ENCODE measurements at places on chromosomes 13 and 19. TPM values are rescaled to one million over a fixed set of nuclear protein-coding genes. Genes with fewer than 3 reads are reported as not detected.

DNA sequence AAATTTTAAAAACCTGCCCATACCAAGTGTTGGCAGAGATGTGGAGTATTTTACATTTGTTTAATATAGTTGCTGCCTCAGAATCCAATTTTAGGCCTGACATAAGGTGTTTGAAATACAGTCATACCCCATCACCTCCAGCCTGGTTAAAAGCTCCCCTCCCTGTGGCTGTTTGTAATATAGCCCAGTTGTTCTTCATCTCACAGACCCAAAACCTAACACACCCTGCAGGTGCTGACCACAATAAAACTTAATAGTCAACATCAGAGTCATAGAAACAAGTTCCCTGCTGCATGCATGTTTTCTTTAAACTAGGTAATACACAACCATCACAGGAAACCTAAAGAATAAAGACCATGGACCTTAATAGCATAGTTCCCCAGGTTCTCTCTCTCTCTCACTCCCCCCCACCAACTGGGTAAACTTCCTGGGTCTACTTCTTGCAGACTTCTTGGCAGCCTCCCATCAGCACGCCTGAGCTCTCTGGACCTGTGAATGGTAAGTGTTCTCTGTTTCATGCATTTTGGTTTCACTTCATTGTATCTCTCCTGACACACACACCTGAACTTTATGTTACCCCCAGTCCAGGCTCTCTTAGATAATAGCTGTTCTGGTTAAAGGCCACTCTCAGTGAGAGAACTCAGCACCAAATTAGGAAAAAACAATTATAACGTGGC lies 1369.9 kb downstream of the EFNB2 start:
- no peak for DNase-seq

DNA sequence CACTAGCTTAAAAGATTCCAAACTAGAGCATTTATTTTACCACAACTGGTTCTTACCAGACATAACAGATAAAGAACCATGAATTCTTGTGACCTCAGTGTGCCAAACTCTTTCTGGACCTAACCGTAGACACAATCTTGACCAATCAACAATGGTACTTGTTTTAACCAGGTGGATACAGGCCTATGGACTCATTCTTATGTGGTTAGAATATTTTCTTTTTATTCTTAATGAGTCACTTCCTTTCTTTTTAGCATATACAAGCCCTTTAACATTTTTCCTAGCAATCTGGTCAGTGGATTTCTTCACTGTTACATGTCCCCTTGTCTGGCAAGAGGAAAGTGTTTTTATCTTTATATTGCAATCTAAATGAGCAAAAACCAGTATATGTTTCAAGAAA lies 792.1 kb upstream of the SPRY2 start:
- peak; percentile 70 for DNase-seq

- peak; percentile 59 for DNase-seq
These were observed 977 bp downstream of the IRGQ start for GRCh38 chr19:43594710-43595604.

- no peak for DNase-seq
These were observed 71.2 kb upstream of the GTF3A start for GRCh38 chr13:27353166-27353583.

DNA sequence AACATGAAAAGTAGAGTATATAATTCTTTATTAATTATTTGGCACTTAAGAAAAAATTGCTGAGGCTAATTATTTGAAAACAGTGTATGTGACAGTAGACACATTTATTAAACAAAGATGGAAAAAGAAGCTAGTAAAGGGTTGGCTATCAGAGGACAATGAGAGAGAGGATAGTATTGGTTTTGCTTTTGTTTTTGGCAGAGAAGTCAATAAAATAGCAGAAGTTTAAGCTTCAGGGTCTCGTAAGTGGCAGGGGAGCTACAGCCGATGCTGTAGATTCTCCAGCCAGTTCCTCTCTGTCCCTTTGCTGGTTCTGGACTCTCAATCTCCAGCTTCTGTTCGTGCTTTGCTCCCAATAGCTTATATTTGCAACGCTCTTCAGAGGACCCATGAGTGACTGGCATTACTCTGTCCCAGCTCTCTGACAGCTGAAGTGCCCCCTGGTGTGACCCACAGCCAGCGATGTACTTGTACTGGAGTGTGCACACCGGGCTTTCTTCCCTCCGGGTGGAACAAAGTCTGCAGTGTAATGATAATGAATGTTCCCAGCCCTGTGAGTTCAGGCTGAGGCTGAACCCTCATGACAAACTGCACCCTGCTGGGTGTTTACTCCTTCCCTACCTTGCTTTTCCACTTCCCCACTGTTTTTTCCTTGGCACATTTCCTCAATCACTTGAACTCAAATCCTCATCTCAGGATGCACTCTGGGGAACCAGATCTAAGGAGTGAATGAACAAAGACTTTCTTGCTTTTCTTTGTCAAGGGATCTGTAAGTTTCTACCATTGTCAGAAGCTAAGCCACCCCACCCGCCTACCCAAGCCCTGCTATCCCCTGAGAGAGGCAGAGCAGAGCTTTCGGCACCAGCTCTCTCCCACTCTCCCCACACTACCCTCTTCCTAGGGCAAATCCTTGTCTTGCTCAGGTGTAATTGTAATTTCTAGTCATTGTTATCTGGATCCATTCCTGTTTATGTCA lies 254.8 kb downstream of the LHFPL6 start:
- no peak for DNase-seq

GRCh38 chr13:111384441-111385182 lies 64.2 kb downstream of the TEX29 start:
- DNase-seq = no peak

- no peak for DNase-seq
These were observed 125.7 kb downstream of the MYO16 start for GRCh38 chr13:108755083-108755482.

DNA sequence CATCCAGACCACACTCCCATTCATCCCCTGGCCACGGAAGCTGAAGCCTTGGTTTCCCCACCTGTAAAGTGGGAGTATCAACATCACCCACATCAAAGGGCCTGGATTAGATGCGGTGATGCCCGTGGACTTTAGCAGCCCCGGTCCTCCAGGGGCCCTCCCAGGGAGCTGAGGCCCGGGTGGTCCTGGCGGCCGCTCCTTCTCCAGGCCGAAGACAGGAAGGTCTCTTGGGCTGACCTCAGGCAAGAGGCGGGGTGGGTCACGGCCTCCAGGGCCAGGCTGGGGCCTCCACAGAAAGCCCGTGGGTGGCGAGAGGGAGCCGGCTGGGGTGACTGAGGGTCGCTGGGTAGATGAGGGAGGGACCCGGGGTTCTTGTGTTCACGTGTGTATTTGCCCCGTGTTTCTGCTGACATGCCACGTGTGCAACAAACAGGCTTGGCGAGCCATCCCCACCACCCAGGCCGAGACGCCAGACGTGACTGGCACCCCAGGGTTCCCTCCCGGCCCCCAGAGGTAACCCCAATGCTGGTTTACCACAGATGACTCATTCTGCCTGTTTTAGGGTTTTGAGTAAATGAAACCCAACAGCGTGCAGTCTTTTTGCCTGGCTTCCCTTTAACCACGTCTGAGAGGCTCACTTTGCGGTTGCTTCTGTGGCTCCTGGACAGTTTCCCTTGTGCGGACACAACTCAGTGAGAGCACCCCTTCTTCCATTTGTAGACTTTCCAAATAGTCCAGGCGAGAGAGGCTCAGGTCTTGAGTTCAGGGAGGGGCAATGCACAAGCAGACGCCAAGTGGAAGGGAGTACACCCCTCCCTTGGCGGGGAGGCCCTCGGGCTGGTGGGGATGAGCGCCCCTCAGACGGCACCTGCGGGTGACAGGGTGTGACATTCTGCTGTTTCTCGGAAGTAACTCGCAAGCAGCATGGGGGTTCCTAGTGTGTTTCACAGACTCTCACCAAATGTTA lies 42.9 kb downstream of the C13orf46 start:
- no peak for DNase-seq

DNA sequence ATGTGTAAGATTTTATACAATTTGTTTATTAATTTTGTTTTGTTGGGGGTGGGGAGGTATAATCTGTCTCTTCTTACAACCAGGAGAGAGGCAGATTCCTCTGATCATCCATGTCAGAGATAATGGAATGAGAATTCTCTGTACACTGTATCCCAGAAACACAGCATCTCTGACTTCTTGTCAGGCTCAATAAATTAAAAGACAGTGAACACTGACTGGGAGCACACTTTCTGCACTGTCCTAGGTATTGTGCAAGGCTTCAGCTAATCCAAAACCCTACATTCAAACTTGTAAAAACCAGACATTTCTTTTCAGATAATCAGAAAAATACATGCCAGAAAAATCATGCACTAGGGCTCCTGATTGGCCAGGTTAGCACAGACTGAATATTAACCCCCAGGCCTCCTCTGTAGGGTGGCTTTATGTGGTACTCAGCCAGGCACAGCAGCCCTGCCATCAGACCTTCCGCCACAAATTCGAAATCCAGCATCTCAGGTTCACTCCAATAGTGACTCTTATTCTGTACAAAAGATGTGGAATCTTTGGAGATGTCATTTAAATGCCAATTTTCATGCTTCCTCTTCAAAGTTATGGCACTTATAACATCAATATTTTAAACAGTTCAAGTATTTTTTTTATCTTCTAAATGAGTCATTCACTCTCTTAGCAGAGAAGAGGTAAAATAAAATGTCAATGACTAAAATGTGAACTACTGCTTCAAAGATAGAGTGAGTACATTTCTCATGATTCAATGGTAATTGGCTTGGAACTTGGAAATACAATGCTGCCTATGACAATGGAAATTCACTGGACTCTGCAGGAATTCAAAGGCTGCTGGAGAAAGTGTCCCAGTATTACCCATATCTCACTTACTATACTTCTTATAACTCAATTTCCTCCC lies 211.5 kb downstream of the KLF12 start:
- DNase-seq = no peak

GRCh38 chr19:15123900-15124299 lies 16.7 kb downstream of the SYDE1 start:
- DNase-seq = no peak

DNA sequence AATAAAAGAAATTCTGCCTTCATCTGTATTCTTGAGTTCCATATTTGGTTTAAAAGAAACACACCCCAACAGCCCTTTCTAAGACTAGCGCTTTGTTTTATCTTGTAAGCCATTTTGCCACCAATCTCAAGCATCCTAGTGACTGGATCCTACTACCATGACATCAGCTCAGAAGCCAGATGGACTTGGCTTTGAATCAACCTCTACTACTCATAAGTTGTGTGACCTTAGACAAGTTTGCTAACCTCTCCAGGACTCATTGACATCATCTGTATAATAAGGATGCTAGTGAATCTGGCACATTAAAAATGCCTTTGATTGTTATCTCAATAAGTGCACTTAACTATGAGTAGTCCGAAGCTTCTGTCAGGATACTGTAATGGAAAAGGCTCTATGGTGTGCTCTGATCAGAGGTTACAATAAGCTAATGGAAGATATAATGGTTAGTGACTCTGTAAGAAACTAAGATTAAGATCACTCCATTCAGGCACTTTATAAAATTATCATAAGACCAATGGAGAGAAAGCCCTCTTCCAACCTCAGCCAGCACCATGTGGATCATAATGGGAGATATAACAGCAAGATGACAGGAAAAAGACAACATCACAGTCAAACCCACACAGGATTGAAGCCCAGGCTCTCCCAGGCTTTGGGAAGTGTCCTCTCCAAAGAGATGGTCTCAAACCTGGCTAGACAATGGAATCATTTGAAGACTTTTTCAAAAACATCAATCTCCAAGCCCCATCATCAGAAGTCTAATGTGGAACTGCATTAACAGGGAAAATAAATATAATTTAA lies 180.6 kb upstream of the MIR17HG start:
- no peak for DNase-seq

DNA sequence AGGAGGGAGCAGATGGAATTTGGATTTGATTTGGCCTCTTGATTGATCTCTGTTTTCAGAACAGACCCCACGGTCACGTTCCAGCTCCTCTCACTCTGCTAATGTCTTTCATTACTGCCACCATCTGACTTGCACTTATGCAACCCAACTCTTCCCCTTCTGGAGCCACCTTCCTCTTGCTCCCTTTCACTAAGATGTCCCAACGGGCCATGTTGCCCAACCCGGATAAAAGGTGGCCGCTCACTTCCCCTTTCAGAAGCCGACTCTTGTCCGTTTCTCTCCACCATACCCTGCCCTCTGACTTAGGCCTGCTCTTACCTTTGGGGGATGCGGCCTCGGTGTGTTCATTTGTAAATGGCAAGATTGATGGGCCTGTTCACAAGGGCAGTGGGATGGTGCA lies 27.4 kb upstream of the CYP4F8 start:
- DNase-seq = no peak

DNA sequence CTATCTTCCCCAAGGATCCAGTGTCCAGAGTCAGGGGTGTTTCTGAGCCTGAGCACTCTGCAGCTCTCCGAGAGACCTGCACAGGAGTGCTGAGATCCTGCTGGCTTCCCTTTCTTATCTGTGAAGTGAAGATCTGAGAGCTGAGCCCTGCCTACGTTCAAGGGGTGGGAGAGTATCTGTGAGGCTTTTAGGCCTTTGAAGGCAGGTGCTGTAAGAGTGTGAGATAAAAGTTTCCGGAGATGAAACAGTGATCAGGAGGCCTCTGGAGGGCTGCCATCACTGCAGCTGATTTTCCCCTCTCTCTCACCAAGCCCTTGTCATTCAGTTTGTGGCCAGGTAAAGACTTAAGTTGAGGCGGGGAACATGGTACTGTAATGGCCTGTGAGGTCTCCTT lies 83.1 kb downstream of the AKAP11 start:
- no peak for DNase-seq

DNA sequence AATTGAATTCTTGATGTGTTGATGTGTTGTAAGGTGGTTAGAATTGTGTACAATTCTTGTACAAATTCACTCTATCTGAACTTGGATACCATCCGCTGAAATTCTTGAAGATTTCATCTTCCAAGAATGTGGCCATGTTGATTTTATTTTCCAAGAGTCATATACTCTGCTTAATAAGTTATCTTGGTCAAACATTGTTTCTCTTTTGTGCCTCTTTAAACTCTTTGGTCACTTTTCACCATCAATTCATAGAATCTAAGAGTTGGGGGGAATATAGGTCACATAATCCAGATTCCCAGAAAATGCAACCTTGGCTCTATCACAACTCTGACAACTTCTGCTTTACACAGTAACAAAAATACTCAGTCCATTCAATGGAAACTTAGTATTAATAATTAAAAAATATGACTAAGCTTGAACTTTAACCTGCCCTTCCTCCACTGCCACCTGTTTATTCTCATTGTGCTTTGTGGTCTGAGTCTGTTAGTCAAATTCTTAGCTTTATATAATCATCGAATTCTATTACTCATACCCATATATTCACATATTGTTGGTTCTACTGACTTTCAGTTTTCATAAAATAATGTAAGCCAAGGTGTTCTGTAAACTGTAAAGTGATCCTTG lies 373.2 kb downstream of the LMO7 start:
- DNase-seq = peak; percentile 63

- peak; percentile 5 for DNase-seq
These were observed 223.8 kb downstream of the MAB21L1 start for GRCh38 chr13:35252536-35253205.

The COMP gene
- total RNA-seq = not detected

The ZNF253 gene
- 5.6 TPM for total RNA-seq

The CASP14 gene
- total RNA-seq = 3.7 TPM

The LGI4 gene
- not detected for total RNA-seq

The TMEM272 gene
- not detected for total RNA-seq

The DCAF15 gene
- total RNA-seq = 16.9 TPM

The KLK2 gene
- total RNA-seq = not detected

The KIR2DL1 gene
- total RNA-seq = not detected

The ZNF763 gene
- 1.1 TPM for total RNA-seq

The NFIX gene
- 43.2 TPM for total RNA-seq

The CD33 gene
- total RNA-seq = not detected

The RNF17 gene
- total RNA-seq = not detected

The TMPRSS9 gene
- total RNA-seq = not detected

The SLITRK1 gene
- total RNA-seq = not detected

The FCGBP gene
- 0.17 TPM for total RNA-seq

The MCEMP1 gene
- not detected for total RNA-seq

All from mammary epithelial cell (primary cell).